DMS 273 treated with DMSO at 0.1 percent for 48 hours (cell line): ENCODE measurements at places on chromosomes 16 and 17.
A peak's percentile ranks its signal among the peaks of the same experiment; 100 is the strongest.

GRCh38 chr16:82020051-82020450 lies 8.8 kb upstream of the SDR42E1 start:
- DNase-seq: no peak

DNA sequence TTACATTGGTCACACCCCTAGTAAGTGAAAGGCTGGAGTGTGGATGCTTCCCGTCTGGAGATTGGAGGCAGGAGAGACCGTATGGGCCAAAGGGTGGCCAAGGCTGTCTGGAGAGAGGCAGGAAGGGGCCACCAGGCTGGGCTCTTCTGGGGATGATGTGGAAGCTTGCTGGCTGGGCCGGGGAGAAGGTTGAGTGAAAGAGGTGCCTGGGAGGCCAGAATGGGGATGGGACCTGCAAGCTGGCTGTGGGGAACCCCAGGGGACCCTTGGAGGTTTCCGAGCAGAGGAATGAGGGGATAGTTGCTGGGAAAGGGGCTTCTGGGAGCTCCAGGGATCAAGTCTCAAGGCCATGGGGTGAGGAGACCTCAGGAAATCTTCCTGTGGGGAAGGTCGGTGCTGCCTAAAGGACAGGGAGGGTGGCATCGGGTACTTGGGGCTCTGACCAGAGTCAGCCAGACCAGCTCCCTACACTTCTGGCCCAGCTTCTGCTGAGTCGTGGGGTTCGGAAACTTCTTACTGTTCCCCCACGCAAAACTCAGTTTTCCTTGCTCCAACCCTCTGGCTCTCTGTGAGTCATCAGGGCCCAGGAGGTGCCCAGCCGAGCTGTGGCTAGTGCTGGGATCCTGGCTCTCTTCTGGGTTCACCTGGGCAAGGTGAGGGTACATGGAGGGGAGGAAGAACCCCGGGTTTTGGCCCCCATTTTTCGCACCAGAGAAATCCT lies 3.1 kb downstream of the MRC2 start:
- no peak for DNase-seq

DNA sequence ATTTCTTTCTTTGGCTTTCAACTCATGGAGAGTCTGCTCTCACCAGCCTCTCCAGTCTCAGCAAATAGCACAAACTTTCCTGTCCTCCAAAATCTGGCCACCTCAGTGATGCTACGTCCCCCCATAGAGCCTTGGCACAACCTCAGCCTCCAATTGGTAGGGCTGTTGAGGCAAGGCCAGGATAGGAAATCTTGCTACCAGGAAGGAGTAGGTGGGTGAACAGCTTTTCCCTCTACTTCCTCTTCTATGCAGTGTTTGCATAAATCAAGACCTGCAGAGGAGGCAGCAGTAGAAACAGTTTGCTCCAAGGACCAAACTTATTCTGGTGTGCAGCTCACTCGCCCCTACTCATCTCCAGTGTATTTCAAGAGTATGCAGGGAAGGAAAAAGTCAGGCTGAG lies 701 bp upstream of the DPEP2 start:
- no peak for DNase-seq

DNA sequence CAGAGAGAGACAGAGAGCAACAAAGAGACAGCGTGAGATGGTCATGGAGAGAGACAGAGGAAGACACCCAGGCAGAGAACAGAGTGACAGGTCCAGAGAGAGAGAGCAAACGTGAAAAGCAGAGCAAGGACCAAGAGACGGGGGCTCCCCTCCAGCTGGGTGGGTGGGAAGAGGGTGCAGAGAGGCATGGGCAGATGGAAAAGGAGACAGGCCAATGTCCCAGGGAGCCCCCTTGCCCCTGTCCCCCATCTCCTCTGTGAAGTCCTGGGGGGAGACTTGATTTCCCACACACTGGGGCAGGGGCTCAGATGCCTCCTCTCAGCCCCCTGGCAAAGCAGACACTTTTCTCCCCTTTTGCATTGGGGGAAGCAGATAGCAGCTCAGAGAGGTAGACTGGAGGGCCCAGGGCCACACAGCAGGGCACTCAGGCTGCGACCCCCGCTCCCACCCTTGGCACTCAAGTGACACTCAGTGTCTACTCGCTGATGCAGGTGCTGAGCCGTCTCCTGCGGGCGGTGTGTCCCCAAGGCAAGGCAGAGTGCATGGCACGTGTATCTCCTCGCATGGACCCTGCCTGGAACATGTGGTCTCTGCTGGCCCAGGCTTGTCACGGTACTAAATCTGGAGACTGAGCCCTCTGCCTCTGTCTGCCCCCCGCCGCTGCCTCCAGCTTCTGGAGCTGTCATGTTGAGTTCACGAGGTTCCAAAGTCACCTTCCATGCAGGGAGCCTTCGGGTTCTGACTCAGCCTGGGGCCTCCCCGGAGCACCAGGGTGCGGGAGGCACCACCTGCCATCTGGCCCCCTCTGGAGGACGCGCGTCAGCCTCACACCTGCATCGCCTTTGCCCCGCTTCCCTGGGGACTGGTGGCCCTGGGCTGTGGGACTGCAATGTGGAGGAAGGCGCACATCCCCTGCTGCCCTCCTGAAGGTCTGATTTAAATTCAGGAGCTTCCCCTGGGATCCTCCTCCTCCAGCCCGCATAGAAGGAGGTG lies 215.9 kb upstream of the GSE1 start:
- DNase-seq: peak; percentile 66

GRCh38 chr16:73172241-73172972 lies 124.5 kb upstream of the ZFHX3 start:
- peak; percentile 85 for DNase-seq

- DNase-seq: no peak
Measured at GRCh38 chr16:10933865-10934264, 8.4 kb downstream of the DEXI start.

GRCh38 chr16:48959204-48959603 lies 322.4 kb downstream of the CBLN1 start:
- DNase-seq: no peak

DNA sequence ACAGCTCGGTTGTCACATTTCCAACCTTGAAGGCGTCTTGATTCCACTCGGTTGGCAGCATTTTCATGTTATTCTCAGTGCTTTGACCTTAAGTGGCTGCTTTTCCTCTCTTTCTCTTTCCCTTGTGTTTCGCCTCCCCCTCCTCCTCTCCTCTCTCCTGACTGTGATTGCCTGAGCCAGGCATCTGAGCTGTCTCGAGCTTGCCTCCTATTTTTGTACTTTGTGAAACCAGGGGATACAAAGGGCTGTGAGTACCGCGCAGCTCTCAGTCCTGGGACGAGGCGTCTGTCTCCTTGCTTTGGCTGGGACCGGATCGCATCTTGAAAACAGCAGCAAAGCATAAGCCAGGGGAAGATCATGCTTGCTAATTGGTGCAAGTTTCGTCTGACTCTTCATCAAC lies 48.8 kb upstream of the SDK2 start:
- DNase-seq: no peak

DNA sequence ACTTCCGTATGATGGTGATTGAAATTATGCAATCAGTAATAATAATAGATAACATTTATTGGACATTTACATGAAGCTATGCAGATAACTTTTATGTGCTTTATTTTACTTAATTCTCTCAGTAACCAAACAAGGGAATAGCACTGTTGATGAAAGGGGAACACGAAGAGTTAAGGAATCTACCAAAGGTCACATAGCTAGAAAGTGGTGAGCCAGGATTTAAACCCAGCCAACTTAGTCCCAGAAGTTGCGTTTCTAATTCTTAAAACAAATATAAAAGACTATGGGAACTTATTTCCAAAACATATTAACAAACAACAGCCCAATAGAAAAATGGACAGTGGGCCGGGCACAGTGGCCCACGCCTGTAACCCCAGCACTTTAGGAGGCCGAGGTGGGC lies 9.7 kb downstream of the SPNS3 start:
- no peak for DNase-seq

- DNase-seq: no peak
Measured at GRCh38 chr17:3556916-3557767, 470 bp downstream of the TRPV3 start.

DNA sequence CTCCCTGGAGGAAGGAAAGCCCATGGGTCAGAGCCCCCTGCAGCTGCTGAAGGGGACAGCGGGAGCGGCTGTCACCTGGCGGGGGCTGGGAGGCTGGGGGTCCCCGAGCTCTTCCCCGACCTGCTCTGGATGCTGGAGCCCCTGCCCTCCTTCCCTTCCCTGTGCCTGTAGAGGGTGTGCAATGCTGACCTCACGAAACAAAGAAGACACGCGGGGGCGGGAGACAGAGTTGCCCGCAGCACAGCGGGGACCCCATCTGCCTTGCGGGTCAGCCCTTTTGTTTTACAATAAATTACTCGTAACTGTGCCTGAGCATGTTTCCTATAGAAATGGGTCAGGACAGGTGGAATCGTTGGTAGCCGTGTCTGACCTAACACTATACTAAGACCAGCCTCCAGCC lies 6.3 kb downstream of the SECTM1 start:
- no peak for DNase-seq

- no peak for DNase-seq
Measured at GRCh38 chr17:61053469-61053868, 346.2 kb upstream of the TBX2 start.

- no peak for DNase-seq
Measured at GRCh38 chr17:75504347-75505151, 10.8 kb downstream of the CASKIN2 start.

- no peak for DNase-seq
Measured at GRCh38 chr17:55859301-55859795, 108.5 kb downstream of the PCTP start.

DNA sequence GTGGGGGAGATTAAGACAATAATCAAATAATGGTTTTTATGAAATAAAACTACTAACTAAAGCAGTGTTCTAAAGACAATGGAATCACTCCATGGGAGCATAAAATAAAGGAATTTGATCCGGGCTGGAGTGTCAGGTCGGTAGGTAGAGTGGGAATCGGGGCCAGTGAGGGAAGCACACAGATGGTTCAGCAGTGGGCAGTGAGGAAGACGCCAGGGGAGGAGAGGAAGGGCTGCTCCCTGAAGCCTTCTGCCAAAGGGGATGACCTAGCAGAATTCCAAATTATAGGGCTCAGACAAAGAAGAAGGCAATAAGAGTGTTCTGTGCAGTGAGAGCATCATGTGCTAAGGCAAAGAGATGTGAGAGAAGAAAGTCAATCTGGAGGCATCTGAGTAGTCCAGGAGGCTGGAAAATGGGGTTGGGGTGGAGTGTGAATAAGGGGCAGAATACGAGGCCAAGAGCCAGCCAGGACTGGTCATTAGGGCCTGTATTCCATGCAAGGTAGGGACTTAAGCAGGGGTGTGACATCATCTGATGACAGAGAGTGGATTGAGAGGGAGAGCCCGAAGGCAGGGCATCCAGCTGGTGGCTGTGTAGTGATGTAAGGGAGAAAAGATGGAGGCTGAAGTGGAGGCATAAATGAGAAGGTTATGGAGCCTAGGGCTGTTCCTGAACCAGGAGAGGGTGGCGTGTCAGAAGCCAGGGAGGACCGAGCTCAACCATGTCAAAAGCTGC lies 137.6 kb downstream of the COPRS start:
- DNase-seq: no peak

DNA sequence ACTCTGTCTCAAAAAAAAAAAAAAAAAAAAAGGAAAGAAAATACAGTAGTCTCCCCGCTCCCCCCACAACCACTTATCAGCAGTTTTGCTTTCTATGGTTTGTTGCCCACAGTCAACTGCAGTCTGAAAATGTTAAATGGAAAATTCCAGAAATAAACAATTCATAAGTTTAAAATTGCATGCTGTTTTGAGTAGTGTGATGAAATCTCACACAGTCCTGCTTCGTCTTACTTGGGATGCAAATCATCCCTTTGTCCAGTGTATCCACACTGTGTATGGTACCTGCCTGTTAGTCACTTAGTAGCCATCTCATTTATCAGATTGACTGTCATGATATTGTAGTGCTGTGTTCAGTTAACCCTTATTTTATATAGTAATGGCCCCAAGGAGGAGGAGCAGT lies 41.5 kb downstream of the NF1 start:
- DNase-seq: no peak

DNA sequence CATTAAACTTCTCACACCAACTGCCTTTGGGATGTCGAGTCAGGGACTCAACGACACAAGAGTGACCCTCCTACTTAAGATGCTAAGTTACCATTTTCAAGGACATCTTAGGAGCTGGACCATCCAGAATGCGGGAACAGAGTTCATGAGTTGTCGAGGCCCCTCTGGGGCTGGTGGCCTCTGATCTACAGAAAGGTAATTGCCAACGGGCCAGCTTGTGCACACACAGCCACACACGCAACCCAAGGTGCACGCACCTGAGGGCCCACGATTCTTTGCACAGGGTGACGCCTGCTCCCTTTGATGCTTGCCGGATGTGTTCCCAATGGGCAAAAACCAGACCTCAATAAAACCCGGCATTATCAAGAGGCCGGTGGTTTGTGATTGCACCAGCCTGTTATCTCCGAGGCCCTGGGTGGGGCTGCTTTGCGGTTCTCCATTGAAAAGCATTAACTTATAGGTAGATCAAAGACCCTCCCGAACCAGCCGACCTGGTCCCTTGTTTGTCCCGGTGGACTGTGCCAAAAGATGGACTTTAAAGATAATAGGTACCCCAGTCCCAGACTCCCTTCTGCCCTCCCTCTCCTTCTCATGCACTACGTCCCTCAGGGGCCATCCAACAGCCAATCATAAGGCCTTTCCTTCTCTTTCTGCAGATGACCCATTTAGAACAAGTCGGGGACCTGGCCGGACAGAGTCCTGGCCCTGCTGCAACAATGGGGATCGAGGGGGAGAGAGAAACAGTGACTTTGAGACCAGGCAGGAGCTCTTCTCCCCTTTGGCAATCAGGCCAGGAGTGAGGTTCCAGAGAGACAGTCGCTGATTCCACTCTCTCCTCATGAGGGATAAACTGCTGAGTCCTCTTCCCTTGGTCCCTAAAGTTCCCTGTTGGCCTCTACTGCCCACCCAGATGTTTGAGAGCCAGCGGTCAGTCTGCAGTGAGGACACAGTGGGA lies 292.5 kb downstream of the SOX9 start:
- no peak for DNase-seq
